ENCODE measurements at places on chromosomes 2 and 18.

- no peak for DNase-seq
These were observed 86.0 kb downstream of the PTRHD1 start for GRCh38 chr2:24707143-24707542.

- DNase-seq: no peak
These were observed 5.2 kb upstream of the ARID5A start for GRCh38 chr2:96531366-96531765.

GRCh38 chr18:62584241-62585120, 61.7 kb downstream of the ZCCHC2 start:
- peak; percentile 70 for DNase-seq

GRCh38 chr2:124395961-124396360, 370.9 kb downstream of the CNTNAP5 start:
- DNase-seq: no peak

DNA sequence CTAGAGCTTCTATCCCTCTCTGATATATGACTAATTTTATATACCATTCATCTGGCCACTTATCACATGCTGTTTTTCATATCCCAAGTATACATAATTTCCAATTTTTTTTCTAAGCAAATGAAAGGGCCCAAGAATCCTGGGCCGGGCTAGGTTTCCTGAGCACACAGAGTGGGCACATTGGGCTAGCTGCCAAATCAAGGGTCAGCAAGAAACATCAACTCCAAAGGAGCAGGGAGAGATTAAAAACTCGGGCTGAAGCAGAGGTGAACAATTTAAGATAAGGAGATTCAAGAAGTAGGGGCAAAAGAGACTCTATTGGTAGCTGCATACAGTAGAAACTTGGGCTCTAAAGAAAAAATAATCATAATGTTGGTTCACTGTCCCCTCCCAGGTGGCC, 39.0 kb downstream of the OLA1 start:
- no peak for DNase-seq

DNA sequence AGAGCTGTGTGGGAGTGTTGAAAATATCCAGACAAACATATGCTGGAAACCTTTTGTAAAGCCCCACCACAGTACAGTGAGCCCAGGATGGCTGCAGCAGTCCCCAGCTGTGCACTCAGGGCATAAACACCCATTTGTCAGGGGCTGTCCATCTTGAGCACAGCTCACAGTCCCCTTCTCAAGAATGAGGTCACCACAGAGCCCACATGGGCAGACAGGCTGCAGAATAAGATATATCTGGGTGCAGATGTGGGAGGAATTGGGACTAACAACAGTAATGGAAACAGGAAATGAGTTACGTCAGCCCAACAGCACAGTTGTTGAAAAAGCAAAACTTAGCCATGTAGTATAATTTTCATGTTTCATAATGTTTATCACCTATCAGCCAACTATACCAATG, 219.6 kb downstream of the ETAA1 start:
- DNase-seq: peak; percentile 59

DNA sequence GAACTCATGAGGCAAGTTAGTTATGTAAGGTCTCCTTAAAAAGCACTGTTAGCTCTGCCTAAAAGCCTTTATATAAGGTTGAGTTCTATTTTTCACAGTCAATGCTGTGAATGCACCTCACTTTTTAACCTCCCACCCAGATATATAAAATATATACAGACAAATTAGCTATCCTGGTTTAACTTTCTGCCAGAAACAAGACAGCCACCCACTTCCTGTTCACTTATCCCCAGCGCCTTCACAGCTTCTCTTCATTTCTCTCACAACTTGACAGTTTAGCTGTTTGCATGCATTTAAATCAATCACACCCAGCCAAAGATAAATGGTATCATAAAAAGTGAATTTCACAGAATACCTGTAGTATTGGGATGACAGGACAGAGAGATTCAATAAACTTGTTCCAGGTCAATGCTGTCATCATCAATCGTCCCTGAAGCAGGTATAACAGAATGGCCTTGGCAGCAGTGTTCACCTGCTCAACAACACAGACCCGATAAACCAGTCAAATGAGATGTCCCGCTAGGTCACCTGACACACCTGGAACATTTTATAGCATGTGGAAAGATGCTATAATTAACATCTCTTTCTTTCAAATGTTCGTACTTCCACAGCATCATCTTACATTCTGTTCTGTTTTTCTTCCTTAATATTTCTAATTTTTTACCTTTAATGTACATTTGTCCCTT, 55.7 kb downstream of the RTTN start:
- DNase-seq: no peak

DNA sequence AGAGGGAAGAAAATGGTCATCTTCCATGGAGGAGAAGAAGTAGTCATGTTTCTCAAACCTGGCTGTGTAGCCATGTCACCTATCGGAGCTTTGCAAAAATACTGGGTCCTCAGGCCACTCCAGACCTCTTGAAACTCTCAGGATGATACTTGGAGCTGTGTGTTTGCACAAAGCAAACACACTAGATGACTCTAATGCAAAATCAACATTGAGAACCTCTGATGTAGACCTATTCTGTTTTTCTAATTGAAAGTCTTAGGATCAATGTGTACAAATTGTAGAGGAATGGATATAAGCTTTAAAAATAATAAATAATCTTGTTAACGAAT, 444.3 kb downstream of the RND3 start:
- DNase-seq: no peak

GRCh38 chr2:213420828-213421385, 136.6 kb downstream of the SPAG16 start:
- no peak for DNase-seq

GRCh38 chr2:85997017-85997970, 108.4 kb downstream of the POLR1A start:
- no peak for DNase-seq

DNA sequence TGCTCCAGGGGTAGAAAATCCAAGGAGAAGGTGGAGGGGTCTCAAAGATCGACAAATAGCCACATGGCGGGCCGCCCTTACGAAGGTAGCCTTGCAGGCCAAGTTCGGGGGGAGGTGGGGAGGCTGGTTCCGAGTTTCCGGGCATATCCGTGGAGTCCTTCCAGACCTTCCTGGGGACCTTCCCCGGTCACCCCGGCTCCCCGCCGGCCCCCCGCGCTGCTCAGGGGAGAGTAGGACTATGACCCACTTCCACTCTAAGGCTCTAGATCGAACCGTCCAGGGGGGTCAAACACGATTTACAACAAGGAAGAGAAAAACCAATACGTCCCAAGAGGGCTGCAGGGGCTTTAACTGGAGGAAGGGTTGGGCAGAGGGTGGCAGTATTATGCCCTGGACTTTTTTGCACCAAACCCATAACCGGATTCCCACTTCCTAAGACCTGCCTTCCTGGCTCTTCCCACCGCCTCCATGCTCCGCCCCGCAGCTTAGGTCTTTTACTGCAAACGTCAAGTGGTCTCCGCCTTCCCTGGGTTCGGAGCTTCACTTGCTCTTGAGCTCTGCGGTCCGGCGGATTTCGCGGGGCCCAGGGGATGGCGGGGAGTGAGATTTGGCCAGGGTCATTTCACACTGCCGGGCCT, 779 bp upstream of the LYPD6 start:
- DNase-seq: no peak

- DNase-seq: no peak
These were observed 524.8 kb downstream of the ZNF516 start for GRCh38 chr18:75970212-75970611.

DNA sequence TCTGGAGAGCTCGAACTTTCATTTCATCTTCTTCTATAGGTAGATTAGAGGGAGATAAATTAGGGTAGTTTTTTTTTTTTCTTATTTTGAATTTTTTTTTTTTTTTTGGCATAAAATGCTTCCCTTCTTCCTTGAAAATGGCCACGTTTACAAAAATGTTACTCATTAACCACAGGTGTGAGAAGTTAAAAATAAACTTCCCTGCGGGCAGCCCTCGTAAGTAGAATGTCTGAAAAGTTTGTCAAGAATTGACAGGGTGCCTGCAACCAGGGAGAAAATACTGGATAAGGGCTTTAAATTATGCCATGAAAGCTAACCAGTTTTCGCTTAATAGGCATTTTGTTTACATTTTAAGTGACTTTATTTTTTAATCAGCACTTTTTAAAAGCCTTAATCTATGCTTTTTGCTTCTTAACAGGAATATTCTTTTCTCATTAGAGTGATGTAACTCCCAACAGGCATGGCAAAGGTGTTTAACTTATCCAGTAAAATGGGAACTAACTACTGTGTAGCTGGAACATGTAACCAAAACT, 4.2 kb upstream of the FN1 start:
- no peak for DNase-seq

DNA sequence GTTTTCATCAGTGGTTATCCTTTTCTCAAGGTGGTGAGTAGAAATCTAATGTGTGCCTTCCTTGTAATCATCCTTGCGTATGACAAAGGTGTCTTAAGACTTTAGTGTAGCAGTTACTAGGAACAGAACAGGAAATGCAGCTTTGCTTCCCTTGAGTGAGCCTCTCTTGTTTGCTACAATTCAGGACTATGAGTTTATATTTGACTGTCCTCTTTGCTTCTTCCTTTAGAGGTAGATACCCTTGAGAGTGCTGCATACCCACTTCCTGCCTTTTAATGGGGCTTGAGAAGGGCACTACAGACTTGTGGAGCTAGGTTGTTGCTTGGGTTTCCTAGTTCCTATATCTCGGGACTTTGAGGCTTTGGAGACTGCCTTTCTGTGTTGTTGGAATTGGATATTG, 3.8 kb downstream of the KCNJ13 start:
- DNase-seq: no peak

All from pulmonary artery endothelial cell (primary cell).